ENCODE measurements at places on chromosomes 5 and 9.

DNA sequence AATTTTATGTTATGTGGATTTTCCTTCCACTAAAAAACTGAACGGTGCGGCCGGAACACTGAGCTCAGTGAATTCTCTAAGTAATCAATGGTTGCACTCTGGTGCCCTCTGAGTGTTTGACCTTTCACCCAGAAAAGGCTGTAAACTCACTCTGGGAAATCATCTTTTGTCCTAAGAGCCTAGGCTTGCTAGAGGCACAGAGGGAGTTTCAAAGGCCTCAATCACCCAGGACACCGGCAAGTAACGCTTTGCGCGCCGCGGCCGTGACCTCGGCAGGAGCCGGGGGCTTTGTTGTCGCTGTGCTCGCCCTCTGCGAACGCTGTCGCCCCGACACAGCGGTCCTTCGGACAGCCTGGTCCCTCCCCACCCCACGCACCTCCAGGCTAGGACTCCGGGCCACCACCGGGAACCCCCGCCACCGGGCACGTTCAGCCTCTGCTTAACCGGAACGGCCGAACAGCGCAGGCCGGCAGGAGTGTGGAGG is 703 bp downstream of the ISCA1 start:
- no peak for DNase-seq

DNA sequence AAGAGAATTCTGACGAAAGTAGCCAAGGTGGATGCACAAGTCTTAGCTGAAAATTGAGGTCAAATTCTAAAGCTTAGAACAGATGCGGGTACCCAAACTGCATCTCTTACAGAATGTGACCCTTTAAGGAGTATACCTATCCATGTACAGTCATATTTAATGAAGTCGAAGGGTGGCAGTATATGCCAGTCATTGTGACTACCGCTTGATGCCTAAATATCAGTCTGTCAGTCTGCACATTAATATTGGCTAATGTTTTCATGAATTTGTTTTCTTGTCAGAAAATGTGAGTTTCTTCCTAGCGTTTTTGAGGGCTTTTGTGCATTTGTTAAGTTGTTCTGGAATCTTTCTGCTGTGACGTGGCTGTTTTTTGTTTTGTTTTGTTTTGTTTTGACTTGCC is 264.5 kb upstream of the ELAVL2 start:
- no peak for DNase-seq

DNA sequence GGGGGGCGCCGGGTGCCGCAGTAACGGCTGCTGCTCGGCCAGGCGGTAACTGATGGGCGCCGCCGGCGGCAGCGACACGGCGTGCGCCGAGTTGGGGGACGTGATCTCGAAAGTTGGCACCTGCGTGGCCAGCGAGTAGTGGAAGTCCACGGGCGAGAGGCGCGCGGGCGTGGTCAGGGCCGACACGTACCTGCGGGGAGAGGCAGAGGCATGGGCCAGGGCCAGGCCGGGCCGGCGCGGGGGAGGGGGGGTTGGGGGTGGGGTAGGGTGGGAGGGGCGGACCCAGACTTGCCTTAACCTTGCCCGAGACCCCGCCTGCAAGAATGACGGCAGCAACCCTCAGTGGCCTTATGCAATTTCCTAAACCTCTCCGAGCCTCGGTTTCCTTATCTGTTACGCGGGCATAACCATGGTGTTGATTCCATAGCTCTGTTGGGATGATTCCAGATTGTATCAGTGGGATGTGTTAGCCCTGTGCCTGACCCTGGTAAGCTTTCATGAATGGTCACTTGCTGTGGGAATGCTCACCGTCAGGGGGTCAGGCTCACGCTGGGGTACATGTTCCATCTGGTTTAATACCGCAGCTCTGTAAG is 53.0 kb downstream of the PSD2 start:
- no peak for DNase-seq

DNA sequence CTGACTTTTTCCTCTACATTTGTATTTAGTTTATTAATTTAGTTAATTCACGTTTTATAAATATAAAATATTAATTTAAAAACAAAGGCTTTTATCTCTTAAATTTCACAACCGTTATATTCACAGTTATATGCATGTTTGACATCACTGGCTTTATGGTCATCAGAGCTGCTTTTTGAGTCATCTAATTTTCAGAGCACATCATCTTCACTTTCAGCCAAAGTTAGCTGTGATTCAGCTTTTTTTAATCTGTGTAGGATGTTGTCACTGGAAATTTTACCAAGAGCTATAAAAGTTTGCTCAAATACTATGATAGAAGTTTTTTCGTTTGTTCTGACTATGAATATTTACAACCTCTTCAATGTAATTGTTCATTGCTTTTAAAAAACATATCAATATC is 12.4 kb downstream of the CDC37L1 start:
- no peak for DNase-seq

GRCh38 chr9:120775859-120776258 is 17.4 kb downstream of the FBXW2 start:
- DNase-seq = no peak

DNA sequence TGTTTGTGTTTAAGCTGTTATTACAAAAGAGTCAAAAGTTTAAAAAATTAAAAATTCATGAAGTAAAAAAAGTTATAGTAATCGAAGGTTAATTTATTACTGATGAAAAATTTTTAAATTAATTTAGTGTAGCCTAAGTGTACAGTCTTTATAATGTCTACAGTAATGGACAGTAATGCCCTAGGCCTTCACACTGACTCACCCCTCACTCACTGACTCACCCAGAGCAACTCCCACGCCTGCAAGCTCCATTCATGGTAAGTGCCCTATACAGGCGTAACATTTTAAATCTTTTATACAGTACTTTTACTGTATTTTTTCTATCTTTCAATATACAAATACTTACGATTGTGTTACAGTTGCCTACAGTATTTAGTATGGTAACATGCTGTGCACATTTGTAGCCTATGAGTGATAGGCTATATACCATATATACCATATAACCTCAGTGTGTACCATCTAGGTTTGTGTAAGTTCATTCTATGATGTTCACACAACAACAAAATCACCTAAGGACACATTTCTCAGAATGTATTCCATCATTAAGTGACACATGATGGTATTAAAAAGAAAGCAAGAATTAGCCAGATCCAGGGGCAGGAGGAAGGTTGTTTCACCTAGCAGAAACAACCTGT is 40.1 kb downstream of the DCAF10 start:
- DNase-seq = no peak

DNA sequence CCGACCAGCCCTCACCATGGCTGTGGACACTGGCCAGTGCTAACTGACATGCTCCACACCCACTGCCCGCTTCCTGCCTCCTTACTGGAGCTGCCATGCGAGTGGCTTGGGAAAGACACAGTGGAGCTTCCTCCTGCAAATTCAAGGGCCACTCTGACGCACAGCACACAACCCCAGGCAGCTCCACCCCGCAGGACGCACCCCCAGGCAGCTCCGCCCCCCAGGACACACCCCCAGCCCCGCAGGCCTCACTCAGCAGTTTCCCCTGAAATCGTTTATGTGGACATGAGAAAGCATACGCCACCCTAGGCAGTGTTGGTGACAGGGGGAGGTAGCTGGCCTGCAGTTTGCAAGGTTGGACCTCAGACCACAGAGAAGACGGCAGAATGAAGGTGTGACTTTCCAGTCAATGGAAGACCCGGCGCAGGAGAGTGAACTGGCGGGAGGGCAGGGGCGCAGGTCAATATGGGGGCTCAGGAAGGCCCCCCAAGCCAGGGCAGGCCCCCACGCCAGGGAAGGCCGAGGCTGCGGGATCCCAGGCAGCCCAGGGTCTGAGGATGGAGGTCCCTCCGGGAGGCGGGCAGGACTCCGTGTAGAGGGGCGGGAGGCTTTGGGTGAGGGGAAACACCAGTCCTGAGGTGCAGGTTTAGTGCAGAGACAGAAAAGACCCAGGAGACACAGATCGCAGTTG is 21.6 kb downstream of the LPCAT1 start:
- no peak for DNase-seq

- no peak for DNase-seq
These were observed at the start of gene DAPK1 for GRCh38 chr9:87497604-87498045. Gene DAPK1 (plus strand): TSS chr9:87497867. CDS start chr9:87499078, 1,211 bp downstream.

GRCh38 chr9:76557674-76558225 is 98.8 kb downstream of the GCNT1 start:
- no peak for DNase-seq

DNA sequence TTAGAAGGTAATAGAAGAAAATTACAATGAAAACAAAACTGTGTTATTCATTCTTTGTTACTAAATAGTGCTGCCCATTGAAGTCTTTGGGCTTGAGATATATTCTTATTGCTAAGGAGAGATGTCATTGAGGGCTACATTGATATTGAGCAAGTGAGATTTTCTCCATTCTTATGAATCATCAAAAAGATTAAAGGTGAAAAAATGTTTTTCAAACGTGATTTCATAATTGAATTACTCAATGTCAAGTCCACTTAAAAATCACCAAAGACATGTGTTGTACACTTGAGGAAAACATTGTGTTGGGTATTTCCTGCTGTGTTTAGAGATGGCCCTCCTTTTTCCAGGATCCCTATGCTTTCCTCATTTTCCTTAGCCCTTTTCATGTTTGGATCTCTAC is 448.1 kb downstream of the NFIB start:
- DNase-seq = no peak

GRCh38 chr5:38051711-38052511 is 206.4 kb upstream of the EGFLAM start:
- DNase-seq = no peak

DNA sequence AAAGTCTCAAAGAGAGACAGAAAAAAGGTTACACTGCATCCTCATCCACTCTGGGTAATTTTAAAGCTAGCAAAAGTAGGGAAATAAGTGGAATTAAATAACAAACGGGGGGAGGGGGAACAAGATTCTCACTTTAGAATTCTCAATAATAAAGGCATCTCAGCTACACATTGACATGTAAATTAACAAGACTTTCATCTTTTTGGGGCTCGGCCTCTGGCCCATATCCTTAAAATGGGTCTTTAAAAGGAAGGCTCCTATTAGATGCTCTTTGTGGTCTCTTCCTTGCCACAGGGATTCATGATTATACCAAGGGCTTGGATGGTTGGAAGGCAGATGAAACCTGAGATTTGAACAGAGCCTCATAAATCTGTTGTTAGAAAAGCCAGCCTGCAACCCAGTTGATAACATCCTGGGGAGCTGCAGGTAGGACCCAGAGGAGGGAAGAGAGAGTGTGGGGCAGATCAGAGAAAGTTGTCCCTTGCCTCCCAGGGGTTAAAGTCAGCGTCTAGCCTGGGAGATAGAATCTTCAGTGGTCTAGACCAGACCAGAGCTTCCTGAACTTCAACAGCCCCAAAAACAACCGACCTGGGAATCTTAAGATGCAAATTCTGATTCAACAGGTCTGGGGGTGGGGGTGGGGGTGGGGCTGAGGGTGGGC is 135.9 kb downstream of the GCNT1 start:
- no peak for DNase-seq

DNA sequence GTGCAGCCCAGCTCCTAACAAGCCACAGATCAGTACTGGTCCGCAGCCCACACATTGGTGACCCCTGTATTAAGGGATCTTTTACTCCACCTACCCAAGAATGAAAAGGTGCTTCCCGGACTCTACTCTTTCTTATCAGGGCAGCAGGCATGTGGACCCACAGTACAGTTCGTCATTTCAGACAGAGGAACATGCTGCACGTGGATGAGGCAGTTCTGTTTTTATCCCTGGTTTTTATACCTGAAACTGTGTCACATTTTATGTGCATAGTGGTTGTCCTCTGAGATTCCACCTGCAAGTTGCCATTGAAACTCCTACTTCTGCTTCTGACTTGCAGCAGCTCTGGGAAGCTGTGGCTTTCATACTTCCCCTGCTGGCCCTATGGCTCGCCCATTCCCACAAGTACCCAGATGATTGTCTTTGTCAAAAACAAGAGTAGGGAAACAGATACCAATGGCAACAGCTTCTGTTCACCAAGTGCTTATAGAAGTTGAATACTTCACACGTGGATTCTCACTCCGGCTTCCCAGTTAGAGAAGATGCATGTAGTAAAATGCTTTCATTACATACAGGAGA is 208.0 kb downstream of the TRIO start:
- no peak for DNase-seq

DNA sequence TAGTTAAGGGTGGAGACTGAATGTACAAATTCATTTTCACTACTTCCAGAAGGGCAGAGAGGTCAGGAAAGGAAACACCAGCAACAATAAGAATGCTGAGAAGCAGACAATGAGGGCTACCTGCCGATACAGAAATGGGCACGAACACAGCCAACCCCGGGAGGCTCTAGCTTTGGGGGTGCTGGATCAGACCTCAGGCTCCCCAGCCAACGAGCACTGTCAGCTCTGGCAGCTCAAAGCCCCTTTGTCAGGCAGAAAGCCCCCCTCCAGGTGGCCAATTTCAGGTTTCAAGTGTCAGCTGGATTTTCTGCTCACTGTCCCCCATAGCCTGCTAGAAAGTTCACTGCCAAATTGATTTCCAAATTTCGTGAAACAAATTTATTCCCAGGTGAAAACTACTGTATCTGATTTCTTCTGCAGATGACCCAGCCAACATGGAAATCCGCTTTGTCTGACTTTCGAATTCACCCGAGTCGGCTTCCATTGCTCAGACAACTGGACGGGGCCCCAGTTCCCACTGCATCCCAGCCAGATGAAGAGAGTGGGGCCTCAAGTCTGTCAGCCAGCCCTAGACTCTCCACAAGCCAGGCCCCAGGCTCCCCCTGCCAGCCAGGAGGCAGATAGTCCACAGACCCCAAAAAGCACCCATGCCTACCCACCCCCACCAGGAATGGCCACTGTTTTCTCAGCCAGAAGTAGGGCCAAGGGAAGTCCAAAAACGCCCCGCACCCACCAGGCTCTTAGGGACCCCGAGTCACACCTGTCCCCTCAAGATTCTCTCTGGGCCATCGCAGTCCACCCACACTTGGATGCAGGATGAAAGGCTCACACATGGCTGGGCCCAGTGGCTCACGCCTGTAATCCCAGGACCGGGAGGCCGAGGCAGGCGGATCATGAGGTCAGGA is 96.5 kb upstream of the PHYKPL start:
- no peak for DNase-seq

- DNase-seq = no peak
These were observed 48.2 kb upstream of the NFIB start for GRCh38 chr9:14362175-14362574.

GRCh38 chr9:135992486-135993408 is 31.6 kb upstream of the UBAC1 start:
- no peak for DNase-seq

GRCh38 chr5:40480392-40480791 is 199.3 kb upstream of the PTGER4 start:
- DNase-seq = peak; percentile 17

- no peak for DNase-seq
These were observed 21.7 kb upstream of the SPINK7 start for GRCh38 chr5:148290271-148291195.

Measured in activated gamma-delta T cell treated with anti-CD3 and anti-CD28 coated beads, Interleukin-2, amount 50 U/mL, for 16 hours (primary cell).